ENCODE measurements at places on chromosomes 1 and 21.

DNA sequence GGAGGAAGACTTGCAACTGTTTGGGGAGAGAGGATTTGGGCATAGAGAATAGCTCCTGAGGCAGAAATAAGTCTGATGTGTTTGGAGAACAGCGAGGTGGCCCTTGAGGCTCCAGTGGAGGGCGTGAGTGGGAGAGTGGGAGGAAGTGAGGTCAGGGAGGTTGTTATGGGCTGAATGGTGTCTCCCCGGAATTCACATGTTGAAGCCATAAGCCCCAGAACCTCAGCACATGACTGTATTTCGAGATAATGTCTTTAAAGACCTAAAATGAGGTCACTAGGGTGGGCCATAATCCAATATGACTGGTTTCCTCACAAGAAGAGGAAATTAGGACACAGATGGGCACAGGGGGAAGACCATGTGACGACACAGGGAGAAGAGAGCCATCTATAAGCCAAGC, 17.9 kb upstream of the APP start:
- DNase-seq: no peak

DNA sequence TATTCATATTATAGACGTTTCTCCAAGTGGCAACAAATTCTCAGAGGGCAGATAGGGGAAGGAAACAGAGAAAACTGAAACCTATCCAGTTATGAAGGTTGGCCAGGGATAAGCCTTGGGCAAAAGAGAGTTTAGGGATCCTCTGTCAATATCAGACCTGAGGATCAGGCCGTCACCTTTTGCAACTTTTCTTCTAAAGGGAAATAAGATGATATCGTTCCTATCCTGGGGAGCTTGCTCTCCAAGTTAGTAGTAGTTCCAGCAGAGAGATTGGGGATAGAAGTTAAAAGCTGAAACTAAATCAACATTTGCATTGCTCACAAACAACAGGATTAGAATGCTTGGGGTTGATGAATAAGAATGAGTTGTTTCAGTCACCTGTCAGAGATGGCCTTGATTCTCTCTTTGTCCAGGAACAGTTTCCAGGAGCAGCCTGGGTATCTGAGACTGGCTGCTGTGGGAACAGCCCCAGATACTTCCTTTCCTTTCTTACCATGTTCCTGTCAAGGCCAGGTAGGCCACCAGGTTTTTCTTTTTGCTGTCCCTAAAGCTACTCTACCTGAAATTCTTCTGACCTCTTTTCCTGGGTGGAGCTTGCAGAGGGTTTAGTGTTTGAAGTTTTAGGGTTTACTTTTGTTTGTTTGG, 2.5 kb downstream of the RIIAD1 start:
- no peak for DNase-seq

- DNase-seq: no peak
These were observed 12.0 kb downstream of the SYT11 start for GRCh38 chr1:155871390-155871789.

GRCh38 chr1:90876101-90876500, 145.7 kb downstream of the ZNF644 start:
- no peak for DNase-seq

DNA sequence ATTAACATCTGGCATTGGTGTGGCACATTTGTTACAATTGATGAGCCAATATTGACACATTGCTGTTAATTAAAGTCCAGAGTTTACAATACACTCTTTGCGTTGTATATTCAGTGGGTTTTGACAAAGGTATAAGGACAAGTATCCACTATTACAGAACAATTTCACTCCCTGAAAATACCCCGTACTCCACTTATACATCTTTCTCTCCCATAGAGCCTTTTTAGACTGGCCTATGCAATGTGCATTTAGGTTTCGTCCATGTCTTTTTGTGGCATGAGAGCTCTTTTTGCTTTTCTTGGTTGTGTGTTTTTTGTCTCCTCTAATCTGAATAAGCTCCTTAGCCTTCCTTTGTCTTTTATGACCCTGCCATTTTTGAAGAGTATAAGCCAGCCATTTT, 40.6 kb upstream of the TSNAX start:
- DNase-seq: no peak

- DNase-seq: peak; percentile 35
These were observed 258.5 kb downstream of the TRABD2B start for GRCh38 chr1:47738560-47739182.

DNA sequence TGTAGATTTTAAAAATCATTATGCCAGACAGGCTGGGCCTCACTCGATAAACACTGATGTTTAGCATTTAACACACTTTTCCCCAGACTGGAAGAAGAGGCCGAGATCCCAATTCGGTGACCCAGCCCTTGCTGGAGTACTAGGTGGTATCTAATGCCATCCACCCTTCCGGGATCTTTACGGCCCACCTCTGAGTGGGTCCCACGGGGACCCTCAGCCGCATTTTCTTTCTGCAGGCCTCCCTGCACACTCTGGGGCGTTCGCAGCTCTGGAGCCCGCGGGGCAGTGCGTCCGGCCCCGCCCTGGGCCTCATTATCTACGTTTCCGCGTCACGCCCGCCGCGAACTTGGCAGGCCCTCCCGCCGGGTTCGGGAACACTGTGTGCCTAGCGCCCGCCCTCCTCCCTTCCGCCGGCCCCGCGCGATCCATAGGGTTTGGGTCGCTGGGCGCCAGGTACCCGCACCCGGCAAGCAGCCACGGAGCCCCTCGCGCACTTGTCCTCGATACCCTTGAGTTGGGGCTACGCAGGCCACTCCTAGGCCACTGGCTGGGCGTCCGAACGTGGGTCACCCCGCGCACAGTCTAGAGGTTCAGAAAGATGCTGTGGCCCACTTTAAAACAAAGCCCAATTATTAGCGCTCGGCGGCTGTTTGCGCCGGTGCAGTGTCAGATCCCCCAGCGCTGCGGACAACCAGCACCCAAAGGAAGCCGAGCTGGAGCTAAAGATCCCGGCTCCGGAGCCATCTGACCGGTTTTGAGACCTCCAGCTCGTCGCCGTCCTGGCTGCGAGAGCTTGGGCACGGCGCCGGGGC, 950 bp upstream of the EVA1C start:
- peak; percentile 75 for DNase-seq

- DNase-seq: no peak
These were observed 107.2 kb downstream of the EDEM3 start for GRCh38 chr1:184647471-184647870.

DNA sequence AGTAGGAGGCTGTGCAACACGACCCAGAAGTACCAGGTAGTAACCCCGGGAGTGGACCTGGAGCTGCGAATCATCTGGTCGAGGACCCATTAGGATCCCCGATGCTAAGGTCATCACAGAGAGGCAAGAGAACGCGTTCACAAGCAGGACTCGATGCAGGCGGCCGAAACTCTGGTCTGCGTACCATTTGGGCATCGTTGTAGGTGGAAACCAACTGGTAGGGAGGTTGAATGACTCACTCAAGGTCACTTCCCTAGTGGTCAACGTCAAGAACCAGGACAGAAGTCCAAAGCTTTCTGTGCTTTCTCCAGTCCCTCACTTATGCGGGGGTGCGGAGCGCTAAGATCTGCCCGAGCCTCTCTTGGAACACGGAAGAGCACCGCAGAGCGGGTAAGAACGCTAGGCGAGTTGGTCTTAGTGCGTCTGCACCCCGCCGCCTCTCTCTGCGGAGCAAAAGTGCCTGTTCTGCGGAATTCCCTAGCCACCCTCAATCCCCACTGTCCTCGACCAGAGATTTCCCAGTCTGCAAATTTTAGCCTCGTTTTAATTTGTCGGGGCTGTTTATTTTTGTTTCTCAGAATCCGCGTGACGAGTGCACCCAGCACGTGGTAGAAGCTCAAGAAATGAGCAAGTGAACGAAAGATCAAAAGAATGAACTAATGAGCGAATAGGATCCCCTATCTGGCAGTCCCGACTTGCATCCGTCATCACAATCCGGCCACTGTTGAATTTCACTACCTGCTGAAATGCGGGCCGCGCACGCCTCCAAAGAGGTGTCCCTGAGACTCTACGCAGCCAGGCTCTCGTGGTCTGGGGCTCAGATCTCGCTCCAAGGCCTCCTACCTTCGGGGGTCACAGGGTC, 12.2 kb downstream of the HLX start:
- no peak for DNase-seq

DNA sequence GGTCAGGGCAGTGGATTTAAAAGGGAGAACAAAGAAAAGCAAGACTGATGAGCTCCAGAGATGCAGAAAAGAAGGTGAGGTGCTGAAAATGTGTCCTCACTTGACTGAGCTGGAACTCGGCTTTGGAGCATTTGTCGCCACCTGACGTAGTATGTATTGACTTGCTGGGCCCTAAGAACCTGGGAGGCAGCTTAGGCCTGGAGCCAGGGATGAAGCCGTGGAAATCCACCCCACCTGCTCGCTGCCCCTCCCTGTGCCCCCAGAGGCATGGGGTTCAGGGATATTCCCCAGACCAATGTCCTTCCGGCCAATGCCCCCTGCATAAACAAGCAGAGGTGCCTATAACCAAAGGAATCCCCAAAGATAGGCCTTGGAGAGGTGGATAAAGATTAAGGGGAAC, 14.3 kb downstream of the MRAP start:
- DNase-seq: no peak

DNA sequence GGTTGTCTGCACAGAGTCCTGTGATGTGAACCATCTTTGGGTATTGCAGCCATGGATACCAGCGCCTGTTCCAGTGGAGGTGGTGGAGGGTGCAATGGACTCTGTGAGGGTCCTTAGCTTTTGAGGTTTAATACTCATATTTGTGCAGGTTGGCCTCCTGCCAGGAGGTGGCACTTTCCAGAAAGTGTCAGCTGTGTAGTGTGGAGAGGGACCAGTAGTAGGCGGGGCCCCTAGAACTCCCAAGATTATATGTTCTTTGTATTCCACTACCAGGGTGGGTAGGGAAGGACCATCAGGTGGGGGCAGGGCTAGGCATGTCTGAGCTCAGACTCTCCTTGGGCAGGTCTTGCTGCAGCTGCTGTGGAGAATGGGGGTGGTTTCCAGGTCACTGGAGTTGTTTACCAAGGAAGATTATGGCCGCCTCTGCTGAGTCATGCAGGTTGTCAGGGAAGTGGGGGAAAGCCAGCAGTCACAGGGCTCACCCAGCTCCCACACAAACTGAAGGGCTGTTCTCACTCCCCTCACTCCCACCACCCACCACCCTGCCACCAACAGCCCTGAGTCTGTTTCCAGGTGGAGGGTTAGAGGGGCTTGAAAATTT, 31.2 kb upstream of the ZNF678 start:
- DNase-seq: peak; percentile 7

GRCh38 chr1:115317101-115318012, 20.7 kb downstream of the NGF start:
- DNase-seq: no peak

DNA sequence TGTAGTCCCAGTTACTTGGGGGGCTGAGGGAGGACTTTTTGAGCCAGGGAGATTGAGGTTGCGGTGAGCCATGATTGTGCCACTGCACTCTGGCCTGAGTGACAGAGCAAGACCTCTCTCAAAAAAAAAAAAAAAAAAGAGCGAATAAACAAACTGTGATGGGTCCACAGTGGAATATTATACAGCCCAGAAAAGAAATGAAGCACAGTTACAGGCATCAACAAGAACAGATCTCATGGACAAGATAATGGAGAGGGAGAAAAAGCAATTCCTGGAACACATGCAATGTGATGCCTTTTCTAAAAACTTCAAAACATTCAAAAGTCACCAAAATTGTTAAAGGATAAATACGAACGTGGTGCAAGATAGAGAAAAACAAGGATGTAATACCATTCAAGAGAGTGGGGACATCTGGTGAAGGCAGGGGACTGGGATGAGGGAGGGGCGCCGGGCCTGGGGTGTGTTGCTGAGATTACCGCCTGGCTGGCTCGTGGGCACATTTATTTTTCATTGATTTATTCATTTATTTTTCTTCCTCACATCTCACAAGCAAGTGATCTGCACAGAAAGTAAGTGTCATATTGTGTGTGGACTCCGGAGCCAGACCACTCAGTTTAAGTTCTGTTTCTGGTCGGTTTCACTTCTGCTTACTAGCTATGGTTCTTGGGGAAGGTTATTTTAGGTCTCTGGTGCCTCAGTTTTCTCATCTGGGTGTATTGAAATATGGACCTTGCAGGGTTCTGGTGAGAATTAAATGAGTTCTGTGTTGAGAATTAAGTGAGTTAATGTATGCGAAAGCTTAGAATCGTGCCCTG, 30.1 kb downstream of the ABCG1 start:
- no peak for DNase-seq
